ENCODE measurements at places on chromosomes 12 and 14.
A peak's percentile ranks its signal among the peaks of the same experiment; 100 is the strongest.

DNA sequence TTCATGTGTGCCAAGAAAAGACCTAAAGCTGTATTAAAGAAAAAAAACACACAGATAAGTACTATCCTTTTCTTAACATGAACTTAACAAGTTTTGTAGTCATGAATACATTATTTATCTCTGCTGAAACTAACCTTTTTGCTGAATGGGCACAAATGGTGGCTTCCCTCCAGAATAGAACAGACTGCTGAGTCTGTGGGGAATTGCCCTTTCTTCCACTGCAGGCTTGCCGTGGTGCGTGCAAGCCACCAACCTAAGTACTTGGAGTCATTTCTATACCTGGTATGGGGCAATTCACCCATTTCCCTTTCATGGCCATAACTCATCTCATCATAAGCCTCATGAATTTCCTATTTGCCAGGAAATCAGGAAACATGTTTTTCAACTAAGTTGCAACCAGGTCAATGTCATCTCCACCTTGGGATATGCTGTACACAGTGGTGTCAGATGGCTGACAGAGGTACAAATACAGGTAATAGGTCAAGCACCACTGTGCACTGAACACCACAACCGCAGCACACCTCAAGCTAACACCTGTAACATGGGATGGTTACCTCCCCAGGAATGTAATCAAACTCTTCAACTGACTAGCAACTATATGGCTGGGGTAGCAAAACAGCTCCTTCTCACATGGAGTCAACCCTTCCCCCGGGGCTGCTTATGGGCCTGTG, 49.9 kb downstream of the CATSPERB start:
- peak; percentile 14 for DNase-seq

DNA sequence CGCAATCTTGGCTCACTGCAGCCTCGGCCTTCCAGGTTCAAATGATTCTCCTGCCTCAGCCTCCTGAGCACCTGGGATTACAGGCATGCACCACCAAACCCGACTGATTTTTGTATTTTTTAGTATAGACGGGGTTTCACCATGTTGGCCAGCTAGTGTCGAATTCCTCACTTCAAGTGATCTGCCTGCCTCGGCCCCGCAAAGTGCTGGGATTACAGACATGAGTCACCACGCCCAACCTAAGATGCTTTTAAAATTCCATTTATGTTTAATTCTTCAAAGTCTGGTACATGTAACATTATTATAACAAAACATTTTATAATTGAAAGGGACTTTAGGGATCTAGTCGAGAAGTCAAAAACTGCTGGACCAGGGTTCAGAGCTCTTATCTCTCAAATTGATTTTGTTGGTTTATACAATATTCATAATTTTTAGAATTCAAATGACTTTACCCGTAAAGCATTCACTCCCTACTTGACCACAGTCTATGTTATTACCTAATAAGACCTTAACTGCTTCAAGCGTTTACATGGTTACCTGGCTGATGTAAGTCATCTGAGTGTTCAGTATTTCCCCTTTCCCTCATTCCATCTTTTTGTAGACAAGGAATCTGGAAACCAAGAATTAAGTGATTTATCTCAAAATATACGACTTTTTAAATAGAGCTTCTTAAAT, 28.2 kb downstream of the RAP1B start:
- DNase-seq: no peak

DNA sequence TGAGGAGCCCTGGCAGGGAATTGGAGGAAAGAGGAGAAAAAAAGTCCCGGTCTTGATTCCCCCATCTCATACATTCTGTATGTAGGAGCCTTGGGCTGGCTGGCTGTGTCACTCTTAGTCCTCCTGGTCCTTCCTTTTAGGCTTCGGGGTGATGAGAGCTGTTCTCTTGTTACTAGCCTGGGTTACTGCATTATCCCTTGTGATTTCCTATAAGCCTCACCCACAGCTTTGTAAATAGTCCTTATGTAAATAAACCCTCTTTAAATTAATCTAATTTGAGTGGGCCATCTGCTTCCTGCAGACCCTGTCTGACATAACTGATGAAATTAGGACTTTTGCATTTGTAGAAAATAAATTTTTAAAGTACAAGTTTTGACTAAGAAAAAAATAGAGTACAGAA, 19.2 kb downstream of the DNM1L start:
- DNase-seq: no peak

GRCh38 chr12:109944561-109945359, 44.7 kb downstream of the TCHP start:
- DNase-seq: no peak

DNA sequence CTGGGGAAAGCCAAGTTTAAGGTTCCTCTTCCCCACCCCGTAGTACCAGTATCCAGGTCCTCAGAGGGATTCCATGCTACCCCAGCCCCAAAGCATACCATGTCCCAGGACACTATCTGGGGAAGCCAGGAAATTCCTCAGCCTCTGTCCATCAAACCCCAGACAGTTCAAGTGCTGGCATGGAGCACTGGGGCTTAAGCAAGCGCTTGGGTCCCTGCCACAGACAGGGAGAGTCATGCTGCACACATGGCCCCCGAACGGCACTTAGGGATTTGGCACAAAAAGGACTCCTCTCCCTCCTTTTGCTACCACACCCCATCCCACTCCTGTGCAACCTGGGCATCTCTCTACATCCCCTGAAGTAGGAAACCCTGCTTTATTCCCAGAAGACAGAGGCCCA, 21.8 kb downstream of the ADCY6 start:
- DNase-seq: no peak

DNA sequence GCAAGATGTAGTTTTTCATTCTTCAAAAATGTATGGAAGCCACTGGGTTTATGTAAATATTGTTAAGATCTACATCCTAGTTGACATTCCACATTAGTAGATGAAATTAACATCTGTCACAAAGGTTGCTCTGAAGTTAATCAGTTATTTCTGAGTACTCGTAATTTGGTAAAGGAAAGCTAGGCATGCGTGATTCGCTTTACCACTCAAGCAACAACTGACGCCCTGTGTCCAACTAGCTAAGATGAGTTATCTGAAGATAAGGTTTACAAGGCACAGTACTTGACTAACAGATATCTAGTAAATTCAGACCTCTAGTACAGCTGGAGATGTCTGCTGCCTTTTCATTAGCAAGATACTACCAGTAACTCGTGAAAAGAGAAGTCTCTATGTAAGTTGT, 14.1 kb downstream of the PRKD1 start:
- no peak for DNase-seq

DNA sequence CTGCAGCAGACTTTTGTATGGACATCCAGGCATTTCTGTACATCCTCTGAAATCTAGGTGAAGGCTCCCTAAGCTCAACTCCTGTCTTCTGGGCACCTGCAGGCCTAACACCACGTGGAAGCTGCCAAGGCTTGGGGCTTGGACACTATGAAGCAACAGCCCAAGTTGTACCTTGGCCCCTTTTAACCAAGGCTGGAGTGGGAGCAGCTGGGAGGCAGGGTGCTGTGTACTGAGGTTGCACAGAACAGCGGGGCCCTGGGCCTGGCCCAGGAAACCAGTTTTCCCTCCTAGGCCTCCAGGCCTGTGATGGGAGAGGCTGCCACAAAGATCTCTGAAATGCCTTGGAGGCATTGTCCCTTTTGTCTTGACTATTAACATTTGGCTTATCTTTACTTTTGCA, 214.4 kb upstream of the LRIG3 start:
- DNase-seq: no peak

GRCh38 chr12:5548152-5548943, 116.4 kb downstream of the NTF3 start:
- no peak for DNase-seq

- no peak for DNase-seq
Observed at GRCh38 chr12:102763471-102763870, 153.6 kb downstream of the PAH start.

DNA sequence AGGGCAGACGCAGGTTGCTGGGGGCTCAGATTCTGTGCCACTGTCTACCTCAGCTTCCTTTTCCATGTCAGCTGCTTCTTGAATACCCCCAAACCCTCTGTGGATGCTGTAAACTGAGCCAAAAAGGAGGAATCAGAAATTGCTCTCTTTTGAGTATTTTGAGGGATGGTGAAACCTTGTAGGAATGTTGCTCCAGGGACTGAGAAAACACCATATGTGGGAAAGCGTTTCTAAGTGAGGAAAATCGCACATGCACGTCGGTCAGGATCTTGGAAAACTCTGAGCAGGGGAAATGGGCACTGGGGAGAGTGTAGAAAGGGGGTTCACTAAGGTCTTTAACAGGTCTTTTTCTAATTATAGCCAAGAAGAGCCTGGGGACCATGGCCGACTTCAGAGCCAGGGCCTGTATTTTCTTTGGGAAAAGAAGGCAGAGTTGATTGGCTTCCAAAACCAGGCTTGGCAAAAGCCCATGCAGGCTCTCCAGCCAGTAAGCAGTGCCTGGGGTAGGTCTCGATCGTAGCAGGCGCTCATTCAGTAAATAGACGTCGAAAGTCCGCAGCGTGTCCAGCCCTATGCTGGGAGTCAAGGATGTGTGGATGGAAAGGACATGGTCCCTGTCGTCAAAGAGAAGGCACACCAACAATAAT, 58.0 kb downstream of the NTF3 start:
- DNase-seq: no peak

DNA sequence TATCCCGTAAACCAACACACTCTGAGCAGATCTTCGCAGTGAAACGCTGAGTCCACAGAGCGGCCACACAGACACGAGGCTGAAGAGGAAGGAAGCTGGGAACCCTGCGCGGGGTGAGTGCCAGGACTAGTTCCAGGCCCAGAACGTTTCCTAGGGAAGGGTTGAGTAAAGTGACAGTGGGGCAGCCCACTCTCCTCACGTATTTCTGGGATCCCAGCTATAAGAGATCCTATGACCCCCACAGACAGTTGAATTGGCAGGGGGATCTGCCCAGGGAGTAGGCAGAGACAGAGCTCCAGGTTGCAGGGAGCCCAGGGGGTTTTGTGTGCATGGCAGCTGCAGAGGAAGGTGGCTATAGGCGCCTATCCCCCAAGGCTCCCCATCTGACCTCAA, 51.1 kb downstream of the GTF2A1 start:
- DNase-seq: no peak

GRCh38 chr12:132040906-132041606, 91.3 kb downstream of the EP400 start:
- DNase-seq: no peak

Measured in stimulated activated naive CD8-positive, alpha-beta T cell treated with anti-CD3 and anti-CD28 coated beads, Interleukin-15, Interleukin-2, amounts not matched to agents 100 U/mL and 50 U/mL, for 24 hours (primary cell).